Activated CD8-positive, alpha-beta memory T cell treated with anti-CD3 and anti-CD28 coated beads for 1 hour (primary cell): ENCODE measurements at places on chromosomes 5 and 9.

DNA sequence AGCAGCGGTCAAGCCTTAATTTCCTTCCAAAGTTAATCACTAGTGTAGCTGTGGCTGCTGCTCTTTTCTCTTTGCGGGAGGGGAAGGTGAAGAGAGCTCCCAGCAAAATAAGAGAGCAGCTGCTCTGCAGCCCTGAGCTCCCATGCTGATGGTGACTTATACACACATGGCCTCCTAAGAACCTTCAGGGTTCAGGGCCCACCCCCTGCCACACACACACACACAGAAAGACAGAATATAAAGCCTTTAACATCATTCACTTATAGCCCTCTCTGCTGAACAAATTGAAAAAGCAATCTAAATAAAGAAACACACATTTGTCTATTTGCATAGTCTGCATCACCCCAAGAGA lies 43.6 kb downstream of the GAS1 start:
- DNase-seq: no peak

DNA sequence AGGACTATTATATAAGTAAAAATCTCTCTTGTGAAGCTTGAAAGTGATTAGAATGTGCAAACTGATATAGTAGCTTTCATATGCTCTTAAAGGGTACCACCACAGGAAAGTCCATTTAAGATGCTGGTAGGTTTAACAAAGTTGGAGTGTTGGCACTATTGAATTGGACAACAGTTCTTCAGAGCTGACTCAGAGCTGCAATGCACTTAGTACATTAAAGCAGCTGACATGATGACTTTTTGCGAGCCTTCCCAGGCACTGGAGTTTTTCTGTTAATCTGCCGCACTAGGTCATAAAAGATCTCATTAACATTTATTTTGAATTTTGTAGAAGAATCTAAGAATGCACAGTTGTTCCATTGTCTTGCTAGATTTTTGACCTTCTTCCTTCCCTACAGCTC lies 243.8 kb downstream of the ADAMTSL1 start:
- DNase-seq: no peak

DNA sequence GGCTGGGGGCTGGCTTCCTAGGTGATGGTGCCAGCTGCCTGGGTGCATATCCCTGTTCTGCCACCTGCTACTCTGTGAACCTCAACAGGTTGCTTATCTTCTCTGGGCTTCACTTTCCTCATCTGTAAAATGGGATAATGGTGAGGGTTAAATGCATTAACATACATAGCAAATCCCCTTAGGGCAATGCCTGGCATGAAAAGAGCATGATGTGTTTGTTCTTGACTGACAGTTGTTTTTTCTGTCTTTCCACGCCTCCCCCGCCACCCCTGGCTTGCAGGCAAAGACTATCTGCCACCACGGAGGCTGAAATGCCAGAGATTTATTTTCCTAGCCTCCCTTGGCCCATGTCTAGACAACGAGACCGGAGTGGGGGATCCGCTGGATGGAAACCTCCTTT lies 280.5 kb downstream of the NSG2 start:
- DNase-seq: no peak

- DNase-seq: no peak
These were observed 4.5 kb downstream of the SH2D3C start for GRCh38 chr9:127773981-127774380.

GRCh38 chr5:108753877-108754276 lies 6.2 kb downstream of the FER start:
- no peak for DNase-seq

DNA sequence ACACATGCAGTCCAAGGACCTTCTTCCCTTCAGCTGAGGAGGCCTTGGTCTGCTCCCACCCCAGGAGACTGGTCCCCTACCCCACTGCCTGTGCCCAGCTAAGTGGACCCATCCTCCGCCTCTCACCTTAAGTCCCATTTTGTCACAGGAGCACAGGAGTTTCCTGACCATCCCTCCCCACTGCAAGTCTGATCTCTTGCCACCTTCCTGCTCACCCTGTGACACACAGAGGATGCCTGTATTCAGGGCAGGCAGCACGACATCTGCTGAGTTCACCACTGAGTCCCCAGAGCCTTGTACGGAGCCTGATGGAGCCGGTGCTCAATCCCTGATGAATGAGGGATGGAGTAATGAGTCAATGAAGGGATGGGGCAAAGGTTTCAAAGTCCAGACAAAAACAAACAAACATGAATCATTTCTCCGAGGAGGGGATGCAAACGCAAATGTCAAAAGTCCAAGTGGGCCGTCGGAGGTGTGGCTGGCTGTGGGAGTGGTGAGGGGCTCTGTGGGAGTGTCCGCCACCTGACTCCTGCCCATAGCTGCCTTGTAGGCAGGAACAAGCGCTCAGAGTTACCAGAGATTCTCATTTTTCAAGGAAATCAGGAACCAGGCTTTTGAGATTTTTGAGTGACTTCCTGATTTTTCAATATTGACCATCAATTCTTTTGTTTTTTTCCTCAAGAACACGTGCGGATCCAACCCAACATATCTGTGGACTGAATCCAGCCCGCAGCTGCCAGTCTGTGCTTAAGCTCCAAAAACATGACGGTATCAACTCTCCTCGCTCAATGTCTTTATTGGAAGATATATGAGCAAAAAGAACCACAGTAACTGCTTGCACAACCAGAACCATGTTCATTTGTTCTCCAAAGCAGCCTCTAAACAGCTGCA lies 4.4 kb downstream of the RAPGEF1 start:
- no peak for DNase-seq

GRCh38 chr5:66021585-66021984 lies 95.2 kb downstream of the ERBIN start:
- DNase-seq: no peak

- DNase-seq: no peak
These were observed 28.1 kb downstream of the NTRK2 start for GRCh38 chr9:84697509-84698114.

DNA sequence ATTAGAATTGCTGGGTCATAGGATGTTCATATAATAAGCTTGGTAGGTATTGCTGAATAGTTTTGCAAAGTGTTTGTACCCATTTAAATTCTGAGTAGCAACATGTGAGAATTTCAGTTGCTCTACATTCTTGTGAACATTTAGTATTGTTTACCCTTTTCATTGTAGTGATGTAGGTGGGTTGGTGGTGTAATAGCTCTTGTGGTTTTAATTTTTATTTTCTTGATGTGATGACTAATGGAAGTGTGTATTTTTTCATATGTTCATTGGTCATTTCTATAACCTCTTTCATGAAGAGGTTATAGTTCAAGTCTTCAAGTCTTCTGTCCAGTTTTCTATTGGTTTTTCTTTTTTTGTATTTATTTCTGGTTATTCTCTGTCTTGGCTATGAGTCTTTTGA lies 34.4 kb downstream of the RASA1 start:
- no peak for DNase-seq

DNA sequence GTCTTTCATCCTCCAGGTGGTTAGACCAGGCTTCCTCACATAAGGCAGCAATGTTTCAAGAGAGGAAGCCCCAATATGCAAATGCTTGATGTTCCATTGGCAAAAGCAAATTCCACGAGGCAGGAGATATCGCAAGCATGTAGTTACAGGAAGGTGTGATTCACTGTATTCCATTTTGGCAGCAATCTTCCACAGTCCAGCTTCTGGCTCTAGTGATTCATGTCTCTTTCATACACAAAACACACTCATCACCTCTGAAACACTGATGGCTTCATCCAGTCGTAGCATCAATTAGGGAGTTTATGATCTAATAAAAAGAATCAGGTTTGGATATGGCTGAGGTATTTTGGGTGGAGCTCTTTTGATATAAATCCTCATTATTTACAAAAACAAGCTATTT lies 552.2 kb upstream of the RIOK2 start:
- no peak for DNase-seq

GRCh38 chr5:69528035-69528434 lies 32.0 kb upstream of the GTF2H2C start:
- no peak for DNase-seq

GRCh38 chr5:124614836-124615385 lies 131.5 kb downstream of the ZNF608 start:
- no peak for DNase-seq

GRCh38 chr9:84857211-84857610 lies 187.7 kb downstream of the NTRK2 start:
- no peak for DNase-seq

DNA sequence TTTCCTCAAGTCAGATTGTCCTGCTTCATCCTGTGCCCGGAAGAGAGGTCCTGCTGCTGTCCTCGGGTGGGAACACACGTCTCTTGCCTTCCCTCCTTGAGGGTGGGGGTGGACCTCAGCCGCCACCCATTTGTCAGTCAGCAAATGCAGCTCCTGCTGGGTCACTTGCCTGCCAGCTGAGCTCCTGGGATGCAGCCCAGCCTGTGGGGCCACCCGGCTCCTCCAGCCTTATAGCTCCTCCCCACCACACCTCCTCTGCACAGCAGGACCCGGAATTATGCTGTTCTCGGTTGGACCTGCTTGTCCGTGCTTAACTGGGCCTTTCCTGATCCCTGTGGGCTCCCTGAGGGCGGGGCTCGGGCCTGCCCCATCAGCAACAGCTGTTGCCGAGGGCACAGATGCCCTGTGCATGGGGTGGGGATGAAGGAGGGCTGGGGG lies 52.7 kb downstream of the RXRA start:
- no peak for DNase-seq

DNA sequence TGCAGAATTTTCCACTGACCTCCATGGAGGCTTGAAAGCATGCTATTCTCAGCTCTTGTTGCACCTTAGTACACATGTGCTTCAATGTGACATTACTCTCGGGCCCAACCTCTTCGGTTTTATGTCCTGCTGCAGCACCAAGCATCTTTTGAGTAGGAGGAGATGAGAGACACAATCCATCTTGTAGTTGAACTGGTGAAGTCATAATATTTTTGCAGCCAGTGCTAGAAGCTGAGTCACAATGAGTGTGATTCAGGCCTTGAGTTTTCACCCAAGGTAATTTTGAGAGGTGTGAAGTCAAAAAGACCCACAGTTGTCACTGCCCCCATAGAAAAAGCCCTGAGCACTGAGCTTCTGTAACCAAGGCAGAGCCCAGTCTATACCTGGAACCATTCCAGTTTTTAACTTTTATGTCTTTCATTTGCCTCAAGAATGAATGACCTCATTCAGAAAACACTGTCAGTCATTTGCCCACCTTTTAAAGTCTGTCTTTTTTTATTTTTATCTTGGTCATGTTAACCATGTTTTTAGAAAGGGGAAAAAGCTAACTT lies 117.7 kb downstream of the ZNF462 start:
- no peak for DNase-seq

GRCh38 chr5:157665467-157666070 lies 5.8 kb upstream of the C5orf52 start:
- DNase-seq: no peak

GRCh38 chr9:125949703-125950460 lies 202.7 kb downstream of the PBX3 start:
- no peak for DNase-seq

GRCh38 chr9:34338665-34339385 lies 9.5 kb downstream of the NUDT2 start:
- DNase-seq: no peak

GRCh38 chr9:127785023-127785932 lies 556 bp upstream of the CDK9 start:
- peak; percentile 79 for DNase-seq
